ENCODE measurements at places on chromosomes 7 and 10.

DNA sequence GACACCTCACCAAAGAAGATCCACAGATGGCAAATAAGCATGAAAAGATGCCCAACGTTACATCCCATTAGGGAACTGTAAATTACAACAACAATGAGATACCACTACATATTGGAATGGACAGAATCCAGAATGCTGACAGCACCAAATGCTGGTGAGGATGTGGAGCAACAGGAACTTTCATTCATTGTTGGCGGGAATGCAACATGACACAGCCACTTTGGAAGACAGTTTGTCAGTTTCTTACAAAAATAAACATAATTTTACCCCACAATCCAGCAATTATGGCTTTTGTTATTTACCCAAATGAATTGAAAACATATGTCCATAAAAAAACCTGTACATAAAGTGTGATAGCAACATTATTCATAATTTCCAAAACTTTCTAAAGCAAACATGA, 176.8 kb downstream of the C7orf25 start:
- DNase-seq, result no peak

DNA sequence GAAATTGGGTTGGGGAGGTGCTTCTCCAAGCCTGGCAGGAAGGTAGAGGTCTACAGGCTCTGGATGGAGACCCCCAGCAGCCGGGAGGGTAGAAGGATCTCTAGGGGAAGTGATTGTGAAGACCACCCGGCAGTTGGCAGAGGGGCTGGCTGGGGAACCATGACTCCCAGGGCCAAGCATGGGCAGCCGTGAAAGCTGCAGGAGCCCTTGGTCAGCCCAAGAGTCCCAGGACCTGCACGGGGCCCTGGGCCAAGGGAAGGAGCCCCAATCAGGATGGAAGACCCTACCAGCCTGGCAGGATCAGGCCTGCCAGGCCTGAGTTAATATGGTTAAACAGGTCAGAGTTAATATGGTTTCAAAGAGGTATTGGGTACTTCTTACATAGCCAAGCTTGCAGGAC, 126.3 kb upstream of the NANOS1 start:
- no peak for DNase-seq

DNA sequence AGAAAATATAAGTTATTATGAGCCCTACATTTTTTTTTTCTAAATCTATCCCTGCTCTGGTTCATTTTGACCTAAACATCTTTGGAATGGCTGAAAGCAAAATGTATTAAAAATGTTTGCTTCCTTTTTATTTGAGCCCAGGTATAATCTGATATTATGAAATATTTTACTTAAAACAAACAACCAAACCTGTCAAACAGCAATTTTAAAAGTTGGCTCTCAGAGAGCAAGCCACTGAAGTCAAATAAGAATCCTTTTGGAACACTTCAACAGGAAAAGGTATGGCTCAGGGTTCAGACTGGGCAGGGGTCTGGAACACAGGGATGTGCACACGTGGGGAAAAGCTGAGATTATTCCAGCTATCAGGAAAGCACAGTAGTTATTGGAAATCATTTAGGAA, 782.9 kb downstream of the CCSER2 start:
- no peak for DNase-seq

DNA sequence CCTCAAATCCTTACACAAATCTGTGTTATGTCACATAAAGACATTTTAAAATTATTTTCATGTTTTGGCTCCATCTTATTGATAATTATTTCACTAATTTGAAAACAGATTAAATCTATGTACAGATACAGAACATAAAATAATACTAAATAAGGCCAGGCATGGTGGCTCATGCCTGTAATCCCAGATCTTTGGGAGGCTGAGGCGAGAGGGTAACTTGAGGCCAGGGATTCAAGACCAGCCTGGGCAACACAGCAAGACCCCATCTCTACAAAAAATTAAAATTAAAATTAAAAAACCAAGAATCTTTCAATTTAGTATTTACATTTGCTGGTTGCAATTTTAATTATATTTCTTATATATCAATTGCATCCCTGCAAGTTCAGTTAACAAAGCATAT, 246.4 kb upstream of the MKLN1 start:
- no peak for DNase-seq

- DNase-seq, result no peak
Measured at GRCh38 chr10:101693651-101693977, 1.4 kb downstream of the FBXW4 start.

DNA sequence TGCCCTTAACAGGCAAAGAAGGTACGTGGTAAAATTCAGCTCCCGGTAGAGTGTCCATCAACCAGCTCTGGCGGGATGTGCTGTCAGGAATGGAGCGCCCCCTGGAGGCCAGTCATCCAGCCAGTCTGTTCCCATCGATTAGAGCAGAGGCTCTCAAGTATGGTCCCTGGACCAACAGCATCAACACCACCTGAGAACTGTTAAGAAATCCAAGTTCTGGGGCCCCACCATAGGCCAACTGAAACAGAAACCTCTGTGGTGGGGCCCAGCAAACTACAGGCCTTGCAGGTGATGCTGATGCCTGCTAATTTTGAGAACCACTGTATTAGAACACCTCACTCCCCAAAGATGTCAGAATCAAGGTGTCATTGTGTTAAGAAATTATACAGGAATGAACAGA, 109.2 kb downstream of the DPY19L1 start:
- peak; percentile 11 for DNase-seq

DNA sequence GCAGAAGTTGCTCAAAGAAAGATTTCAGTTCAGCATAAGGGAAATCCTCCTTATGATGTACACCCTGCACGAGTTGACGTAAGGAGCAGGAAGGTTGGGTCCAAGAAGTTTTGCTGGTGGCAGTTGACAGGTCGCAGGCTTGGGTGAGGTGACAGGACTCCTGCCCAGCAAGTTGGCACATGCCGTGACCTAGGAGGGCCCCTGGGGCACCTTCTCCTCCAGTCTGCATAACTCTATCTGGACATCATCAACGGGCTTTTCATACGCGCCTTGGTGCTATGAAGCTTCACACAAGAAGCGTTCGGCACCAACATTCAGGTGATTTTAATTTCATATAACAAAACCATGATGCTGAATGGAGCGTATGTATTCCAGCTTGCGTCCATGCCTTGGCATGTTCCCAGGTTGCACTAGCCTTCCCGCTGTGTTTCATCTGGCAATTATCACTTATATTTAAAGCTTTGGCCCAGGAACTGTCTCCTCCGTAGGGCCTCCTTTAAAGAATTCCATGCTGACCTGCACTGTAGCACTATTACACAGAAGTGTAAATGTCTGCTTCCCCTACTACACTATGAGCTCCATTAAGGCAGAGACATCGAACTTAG, 651.6 kb upstream of the FOXK1 start:
- DNase-seq, result no peak

DNA sequence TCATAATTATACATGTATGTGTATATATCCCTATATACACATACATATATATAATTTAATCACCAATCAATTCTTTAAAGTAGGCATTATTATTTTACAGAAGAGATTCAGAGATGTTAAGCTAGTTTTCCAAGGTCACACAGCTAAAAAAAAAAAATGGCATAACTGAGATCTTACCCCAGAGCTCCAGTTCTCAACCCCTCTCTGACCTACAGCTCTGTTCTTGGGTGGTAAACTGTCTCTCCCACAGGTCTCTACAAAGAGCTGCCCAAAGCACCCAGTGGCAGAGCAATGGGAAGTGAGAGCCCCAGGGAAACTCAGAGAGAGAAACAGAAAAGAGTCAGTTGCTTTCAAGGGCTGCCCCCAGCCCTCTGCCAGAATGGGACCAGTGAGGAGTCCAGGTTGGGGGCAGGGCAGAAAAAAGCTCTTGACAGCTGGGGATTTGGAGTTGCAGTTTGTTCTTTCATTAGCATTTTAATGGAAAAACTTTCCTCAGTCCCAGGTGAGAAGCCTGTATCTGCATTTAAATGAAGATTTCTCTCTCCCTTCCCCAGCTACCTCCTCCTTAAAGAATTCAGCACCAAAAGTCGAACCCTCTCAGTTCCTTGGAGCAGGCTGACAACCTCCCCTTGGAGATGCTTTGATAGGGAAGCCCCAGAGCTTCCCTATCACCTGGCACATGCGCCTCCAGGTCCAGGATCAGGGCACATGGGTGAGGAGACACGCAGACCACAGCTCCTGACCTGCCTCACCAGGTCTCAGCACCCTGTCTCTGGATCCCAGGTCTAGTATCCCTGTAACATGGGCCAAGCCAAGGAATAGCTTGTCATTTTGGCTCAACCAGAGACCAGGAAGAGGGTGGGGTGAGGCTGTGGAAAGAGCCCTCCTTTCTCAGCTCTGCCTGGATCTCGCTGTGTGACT, 388.1 kb downstream of the PLXNA4 start:
- no peak for DNase-seq

- no peak for DNase-seq
Measured at GRCh38 chr10:63929831-63930467, 408.7 kb downstream of the REEP3 start.

- DNase-seq, result no peak
Measured at GRCh38 chr7:123687161-123687560, 31.5 kb downstream of the LMOD2 start.

Data from effector CD4-positive, alpha-beta T cell (primary cell).